Stimulated activated naive CD4-positive, alpha-beta T cell (primary cell): ENCODE measurements at places on chromosomes 11 and 22.

GRCh38 chr22:37021710-37022482 is 2.4 kb downstream of the MPST start:
- peak; percentile 19 for DNase-seq

DNA sequence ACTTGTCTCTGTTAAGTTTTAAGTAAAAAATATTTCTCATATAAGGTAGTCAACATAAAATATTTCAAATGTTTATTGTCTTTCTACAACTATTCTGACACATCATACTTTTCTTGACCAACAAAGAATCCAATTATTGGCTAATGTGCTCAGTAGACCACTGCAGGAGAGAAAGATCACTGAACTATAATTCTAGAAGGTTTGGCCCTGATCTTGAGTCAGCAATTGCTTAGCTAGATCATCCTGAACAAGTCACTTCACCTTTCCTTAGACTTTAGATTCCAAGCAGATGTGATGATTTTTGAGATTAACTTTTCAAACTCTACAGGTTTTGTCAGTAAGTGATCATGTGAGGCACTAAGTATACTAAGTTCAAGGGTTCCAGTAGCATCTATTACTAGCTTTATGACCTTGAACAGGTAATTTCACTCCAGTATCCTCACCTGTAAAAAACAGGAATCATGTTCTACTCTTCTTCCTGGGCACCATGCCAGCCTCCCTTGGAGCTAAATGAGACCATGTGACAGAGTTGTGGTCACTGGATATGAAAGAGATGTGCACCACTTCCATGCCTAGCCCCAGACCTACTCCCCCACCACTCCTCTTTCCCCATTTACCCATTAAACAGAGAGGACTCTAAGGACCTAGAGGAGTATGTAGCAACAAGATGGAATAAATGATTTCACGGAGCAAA is 17.3 kb downstream of the PGM2L1 start:
- no peak for DNase-seq

GRCh38 chr22:21069375-21069774 is 23.6 kb downstream of the LRRC74B start:
- DNase-seq: no peak

GRCh38 chr11:77111277-77111676 is 8.6 kb downstream of the OMP start:
- no peak for DNase-seq

DNA sequence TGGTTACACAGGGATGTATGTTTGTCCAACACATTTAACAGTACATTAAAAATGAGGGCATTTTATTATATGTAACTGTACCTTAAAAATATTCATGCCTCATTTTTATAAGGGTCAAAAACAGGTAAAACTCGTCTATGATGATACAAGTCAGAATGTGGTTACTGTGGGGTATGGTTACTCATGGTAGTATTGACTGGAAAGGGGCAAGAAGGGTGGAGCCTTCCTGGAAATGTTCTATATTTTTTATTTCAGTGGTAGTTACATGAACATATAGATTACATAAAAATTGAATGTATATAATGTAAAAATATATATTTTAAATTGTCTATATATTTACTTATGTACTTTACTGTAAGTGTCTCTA is 99.8 kb downstream of the STIM1 start:
- DNase-seq: no peak

DNA sequence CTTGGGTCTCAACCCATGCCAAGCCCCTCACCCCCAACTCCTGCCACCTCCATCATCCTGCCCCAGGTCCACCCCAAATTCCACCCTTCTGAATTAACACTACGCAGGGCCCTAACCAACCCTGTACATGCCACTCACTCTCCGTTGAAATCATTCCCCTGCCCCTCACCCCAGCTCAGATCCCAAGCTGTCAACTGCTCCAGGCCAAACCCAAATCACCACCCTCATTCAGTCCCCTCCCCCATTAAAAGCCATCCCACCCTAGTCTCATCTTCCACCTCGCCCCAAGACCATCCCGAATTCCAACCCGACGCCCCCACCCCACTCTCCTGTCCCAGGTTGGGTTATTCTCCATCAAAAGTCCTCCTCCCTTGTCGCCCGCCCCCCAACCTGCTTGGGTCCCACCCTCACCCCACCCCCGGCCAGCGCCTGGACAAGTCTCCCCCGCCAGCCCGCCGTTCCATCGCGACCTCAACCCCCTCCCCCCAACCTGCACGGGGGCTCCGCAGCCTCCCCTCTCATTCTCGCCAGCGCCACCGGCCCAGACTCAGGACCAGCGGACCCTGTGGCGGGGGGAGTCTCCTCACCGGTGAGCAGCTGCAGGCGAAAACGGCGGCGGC is 466 bp downstream of the FAM168A start:
- no peak for DNase-seq

GRCh38 chr22:49574205-49574880 is 253.3 kb downstream of the BRD1 start:
- DNase-seq: no peak

- DNase-seq: no peak
Observed at GRCh38 chr22:42635531-42635930, 4.9 kb downstream of the ATP5MGL start.
